ENCODE measurements at places on chromosomes 16 and 17.

DNA sequence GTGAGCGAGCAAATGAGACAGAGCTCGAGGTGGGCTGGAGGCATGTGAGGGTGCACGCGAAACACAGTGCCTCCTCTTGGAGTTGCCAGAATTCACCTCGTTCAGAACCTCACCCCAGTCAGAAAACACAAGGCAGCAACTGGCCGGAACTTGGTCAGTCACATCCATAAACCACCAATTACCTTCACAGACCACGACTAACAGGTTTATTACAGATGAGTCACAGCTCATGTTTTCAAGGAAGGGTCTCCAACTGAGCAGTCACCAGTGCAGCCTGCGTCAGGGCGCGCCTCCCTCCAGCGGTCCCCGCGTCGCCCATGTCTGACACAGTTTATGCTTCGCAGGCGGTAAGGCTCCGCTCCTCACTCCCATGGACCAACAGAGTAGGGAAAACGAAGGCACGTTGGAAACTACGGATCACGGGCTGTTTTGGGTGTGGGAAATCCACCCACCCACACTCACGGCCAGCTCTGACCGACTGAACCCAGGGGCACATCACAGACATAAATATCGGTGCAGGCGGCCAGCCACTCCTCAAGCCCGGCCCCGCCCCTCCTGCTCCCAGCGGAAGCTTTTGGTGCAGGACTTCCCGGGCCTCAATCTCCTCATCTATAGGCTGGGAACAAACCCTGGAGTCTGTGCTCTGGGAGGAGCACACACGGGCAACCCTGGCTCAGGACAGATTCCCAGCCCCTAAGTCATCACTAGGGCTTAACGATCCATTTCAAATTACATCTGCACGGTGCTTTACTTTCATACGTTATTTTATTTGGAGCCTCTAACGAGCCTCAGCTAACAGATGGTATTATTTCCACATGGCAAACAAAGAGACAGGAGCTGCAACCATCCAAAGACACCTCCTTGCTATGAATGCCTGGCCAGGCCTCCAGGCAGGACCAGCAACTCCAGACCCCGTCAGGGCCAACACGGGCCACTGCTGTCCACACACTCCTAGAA, 126.3 kb downstream of the ZNF778 start:
- DNase-seq = no peak
- peaks cover 56% of the 10 kb centered on the region for H3K4me1 ChIP-seq
- H3K4me3 ChIP-seq = no peak overlapping the region
- peaks cover 15% of the 10 kb centered on the region for H3K36me3 ChIP-seq

GRCh38 chr17:43755389-43755875, 3.2 kb downstream of the SOST start:
- H3K4me1 ChIP-seq = peaks cover 3% of the 10 kb centered on the region
- H3K27me3 ChIP-seq = peaks cover 48% of the 10 kb centered on the region
- no peak overlapping the region for H3K27ac ChIP-seq
- no peak overlapping the region for H3K4me3 ChIP-seq
- DNase-seq = no peak
- no peaks in the 10 kb centered on the region for H3K36me3 ChIP-seq

GRCh38 chr16:73024571-73025105, 23.3 kb downstream of the ZFHX3 start:
- no peaks in the 10 kb centered on the region for H3K36me3 ChIP-seq
- peaks cover 4% of the 10 kb centered on the region for H3K27me3 ChIP-seq
- no peak overlapping the region for H3K27ac ChIP-seq
- H3K4me1 ChIP-seq = peaks cover 7% of the 10 kb centered on the region

- H3K27ac ChIP-seq = no peak overlapping the region
- H3K4me1 ChIP-seq = peaks cover 1% of the 10 kb centered on the region
- peaks cover 50% of the 10 kb centered on the region for H3K36me3 ChIP-seq
- no peak overlapping the region for H3K4me3 ChIP-seq
- no peak for DNase-seq
Measured at GRCh38 chr17:10681866-10682446, 15.4 kb downstream of the SCO1 start.

GRCh38 chr17:9116861-9117568, 95.7 kb downstream of the NTN1 start:
- H3K27ac ChIP-seq = no peak overlapping the region
- DNase-seq = no peak
- peaks cover 15% of the 10 kb centered on the region for H3K27me3 ChIP-seq
- no peak overlapping the region for H3K4me3 ChIP-seq
- H3K4me1 ChIP-seq = peaks cover 20% of the 10 kb centered on the region
- no peaks in the 10 kb centered on the region for H3K36me3 ChIP-seq

DNA sequence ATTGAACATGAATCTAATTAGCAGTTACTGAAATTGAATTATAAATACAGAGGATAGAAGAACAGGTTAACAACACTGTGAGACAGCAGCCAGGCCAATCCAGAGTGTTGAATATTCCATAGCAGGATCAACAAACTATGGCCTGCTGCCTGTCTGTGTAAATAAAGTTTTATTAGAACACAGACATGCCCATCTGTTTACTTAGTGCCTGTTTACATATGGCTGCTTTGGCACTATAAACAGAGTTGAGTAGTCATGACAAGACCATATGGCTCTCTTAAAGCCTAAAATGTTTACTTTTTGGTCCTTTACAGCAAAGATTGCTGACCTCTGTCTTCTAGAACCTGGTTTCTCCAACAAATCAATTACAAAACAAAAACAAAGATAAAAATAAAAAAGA, 115.4 kb upstream of the CDC42EP4 start:
- no peaks in the 10 kb centered on the region for H3K27me3 ChIP-seq
- peaks cover 6% of the 10 kb centered on the region for H3K36me3 ChIP-seq
- DNase-seq = no peak
- peaks cover 12% of the 10 kb centered on the region for H3K4me1 ChIP-seq
- no peak overlapping the region for H3K4me3 ChIP-seq

DNA sequence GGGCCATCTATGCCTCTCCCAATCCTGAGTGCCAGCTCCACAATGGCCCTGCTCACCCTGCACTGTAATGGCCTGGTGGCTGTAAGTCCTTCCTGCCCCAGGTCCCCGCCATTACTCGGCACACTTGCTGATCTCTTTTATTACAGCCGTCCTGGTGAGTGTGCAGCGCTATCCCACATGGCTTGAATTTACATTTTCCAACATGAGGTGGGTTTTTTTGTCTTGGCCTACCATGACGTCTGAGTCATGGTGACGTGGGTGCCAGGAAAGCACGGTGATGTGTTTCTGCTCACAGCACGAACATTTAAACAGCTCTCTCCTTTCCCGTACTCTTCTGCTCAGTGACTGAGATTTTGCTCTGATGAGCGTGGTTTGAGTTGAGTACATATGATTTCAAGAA, 55.2 kb upstream of the FOXF1 start:
- H3K27ac ChIP-seq = no peak overlapping the region
- H3K4me3 ChIP-seq = no peak overlapping the region
- H3K4me1 ChIP-seq = no peaks in the 10 kb centered on the region

DNA sequence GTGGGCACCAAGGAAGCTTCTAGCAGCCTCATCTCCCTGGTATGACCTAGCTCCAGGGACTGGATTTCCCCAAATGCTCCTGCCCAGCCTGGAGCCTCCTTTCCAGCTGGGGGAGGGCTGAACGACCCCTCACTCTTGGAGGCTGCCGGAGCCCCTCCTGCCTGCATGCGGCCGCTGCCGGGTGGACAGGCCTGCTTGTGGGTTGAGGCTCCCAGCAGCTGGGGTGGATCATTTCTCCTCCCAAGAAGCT, 213.6 kb downstream of the SEC14L1 start:
- no peak overlapping the region for H3K27ac ChIP-seq
- no peak overlapping the region for H3K4me3 ChIP-seq
- no peaks in the 10 kb centered on the region for H3K27me3 ChIP-seq
- peaks cover 33% of the 10 kb centered on the region for H3K36me3 ChIP-seq
- DNase-seq = no peak

DNA sequence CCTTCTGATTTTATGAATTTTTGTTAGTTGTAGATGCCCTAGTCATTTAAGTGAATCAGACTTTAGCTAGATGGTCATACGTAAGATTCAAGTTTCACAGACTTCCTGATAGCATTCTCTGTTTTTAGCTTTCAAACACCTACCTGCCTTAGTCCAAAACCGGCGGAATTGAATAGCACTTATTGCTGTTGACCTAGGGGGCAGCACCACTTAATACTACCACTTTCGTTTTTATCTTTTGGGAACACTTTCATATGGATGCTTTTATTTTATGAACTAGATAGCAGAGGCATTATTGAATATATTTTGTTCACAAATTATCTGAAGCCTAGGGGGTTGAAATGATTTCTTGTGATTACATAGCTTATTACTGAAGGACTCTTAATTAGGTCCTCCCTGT, 31.5 kb downstream of the TADA2A start:
- H3K36me3 ChIP-seq = peaks cover 44% of the 10 kb centered on the region
- H3K27me3 ChIP-seq = no peaks in the 10 kb centered on the region
- no peak for DNase-seq
- peaks cover 1% of the 10 kb centered on the region for H3K4me1 ChIP-seq
- no peak overlapping the region for H3K27ac ChIP-seq

All from stimulated activated naive B cell treated with anti-CD40 and anti-IgM and Interleukin-4, amounts not matched to agents 10 μg/mL and 1 μg/mL and 100 μg/mL, for 72 hours (primary cell).